CD4-positive, alpha-beta T cell treated with Interleukin-2 at 100 ng/mL for 4 hours (primary cell): ENCODE measurements at places on chromosomes 3 and 15.

GRCh38 chr3:105414841-105415240, 48.1 kb downstream of the ALCAM start:
- no peak for DNase-seq

DNA sequence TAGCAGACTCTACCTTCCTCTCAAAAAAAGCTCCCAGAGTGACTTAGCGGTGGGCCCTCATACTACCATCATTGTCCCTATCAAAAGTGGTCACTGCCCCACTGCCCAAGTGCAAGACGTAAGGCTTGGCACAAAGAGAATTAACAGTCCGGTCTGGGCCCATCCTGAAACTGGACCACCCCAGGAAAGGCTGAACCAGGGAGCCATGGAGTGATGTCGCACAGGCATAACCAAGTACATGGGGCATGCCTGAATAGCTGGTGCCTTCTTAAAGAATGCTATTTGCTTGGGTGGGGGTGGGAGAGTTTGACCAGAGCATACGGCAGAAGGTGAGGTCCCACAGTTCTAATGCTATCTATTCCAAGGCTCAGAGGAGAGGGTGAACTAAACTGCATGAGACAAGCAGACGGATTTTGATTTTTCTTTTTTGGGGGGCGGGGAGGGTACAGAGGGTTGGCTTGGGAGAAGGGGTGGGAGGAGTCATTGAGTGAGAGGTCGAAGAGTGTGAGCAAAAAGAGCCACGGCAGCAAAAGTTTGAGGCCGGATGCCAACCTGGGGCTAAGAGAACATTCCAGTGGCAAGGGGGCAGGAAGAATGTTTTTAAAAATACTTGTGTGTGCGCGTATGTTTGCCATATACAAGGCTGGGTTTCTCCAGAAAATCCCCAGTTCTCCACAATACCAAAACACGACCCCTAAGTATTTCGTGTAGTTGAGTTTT, 50.2 kb downstream of the FAM174B start:
- DNase-seq = no peak

DNA sequence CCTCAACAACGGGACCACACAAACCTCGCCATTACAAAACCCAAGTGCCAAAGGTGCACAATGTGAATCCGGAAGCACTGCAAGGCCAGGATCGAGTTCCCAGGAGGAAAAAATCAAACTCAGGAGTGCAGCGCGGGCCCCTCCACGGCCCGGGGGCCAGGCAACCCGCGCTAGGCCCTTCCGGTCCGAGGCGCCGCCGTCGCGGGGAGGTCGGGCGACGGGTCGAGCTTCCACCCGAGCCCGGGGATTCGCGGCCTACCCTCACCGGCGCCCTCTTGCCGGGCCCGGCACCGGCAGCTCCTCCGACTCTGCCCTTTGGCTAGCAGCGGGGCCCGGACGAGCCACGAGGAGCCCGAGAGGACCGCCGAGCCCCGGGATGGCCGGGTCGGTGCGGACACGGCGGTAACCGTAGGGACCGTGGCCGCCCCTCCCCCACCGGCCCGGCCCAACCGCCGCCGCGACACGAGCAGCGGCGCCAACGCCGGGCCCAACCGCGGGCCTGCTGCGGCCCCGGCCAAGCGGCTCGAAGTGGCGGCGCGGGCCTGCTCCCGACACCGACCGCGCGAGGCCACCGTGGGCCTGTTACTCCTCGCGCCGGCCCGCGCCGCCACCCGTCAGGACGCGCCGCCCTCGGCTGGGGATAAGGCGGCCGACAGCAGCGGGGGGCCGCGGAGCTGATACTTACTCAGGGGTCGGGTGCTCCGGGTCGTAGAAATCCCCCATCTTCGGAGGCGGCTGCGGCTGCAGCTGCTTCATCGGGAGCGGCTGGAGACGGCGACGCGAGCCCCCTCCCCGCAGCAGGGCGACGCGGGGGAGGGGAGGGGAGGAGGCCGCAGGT, 525 bp downstream of the SETD2 start:
- DNase-seq = peak; percentile 28

- peak; percentile 38 for DNase-seq
Observed at GRCh38 chr3:58009026-58009748, 965 bp downstream of the FLNB start.
